Activated T-cell treated with anti-CD3 and anti-CD28 coated beads, Interleukin-2, amount 50 U/mL, for 72 hours (primary cell): ENCODE measurements at places on chromosomes 5 and 9. TPM values are rescaled to one million over a fixed set of nuclear protein-coding genes. Genes with fewer than 3 reads are reported as not detected.

NMUR2 gene
- total RNA-seq = not detected

PCA3 gene
- total RNA-seq = not detected

SLIT3 gene
- 1.7 TPM for total RNA-seq

DNA sequence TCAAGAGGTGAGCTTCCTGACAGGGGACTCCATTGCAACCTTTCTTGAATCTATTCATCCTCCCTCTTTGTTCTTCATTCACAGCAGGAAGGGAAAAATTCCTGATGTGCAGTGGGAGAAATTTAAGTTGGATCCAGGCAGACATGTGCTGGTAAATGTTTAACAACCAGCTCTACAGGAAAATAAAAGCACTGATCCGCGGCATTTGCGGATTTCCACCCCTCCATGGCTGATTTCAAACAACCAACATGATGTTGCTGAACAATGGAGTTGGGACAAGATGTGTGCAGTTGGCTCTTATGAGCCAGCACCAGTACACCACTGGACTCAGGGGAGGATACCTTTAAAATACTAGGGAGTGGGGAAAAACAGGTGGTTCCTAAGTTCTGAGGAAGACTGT, 47.0 kb downstream of the SPRY4 start:
- DNase-seq = no peak
- no peaks in the 10 kb centered on the region for H3K4me1 ChIP-seq
- H3K4me3 ChIP-seq = no peak overlapping the region
- H3K27ac ChIP-seq = no peak overlapping the region

DNA sequence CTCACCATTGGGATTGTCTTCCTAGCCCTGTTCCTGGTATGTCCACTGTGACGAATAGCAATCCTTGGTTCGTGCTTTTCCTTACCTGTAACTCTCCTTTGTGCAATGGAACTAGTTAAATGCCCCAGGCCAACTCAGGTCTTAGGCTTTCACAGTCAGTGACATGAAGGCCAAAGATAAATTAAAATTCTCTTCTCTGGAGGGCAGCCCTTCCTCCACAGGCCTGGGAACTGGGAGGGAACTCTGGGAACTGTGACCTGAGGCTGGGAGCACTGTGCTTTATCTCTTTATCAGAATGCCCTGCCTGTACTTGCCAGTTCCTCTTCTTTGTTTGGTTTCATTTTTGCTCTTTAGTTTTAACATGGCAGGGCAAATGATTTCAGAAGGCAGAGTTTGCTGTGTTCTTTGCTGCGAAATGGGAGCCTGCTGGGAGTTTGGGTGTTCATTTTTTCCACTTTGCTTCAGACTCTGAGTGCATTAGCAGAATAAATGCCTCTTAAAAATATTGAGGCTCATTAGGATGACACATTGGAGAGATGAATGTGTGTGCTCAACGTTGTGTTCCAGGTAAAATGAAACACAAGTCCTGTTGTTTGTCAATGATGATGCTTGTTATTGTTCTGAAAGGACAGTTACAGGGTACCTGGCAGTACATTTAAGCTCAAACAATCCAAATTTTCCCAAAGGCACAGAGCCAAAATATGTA, 118.1 kb downstream of the NUDT12 start:
- H3K4me3 ChIP-seq = no peak overlapping the region
- peaks cover 3% of the 10 kb centered on the region for H3K36me3 ChIP-seq
- H3K27ac ChIP-seq = no peak overlapping the region
- peaks cover 6% of the 10 kb centered on the region for H3K27me3 ChIP-seq
- no peak for DNase-seq

GRCh38 chr5:43020399-43020746, 19.7 kb downstream of the ANXA2R start:
- DNase-seq = no peak
- H3K4me3 ChIP-seq = peak overlapping the region; percentile 86
- peaks cover 32% of the 10 kb centered on the region for H3K4me1 ChIP-seq
- H3K36me3 ChIP-seq = peaks cover 3% of the 10 kb centered on the region
- H3K27me3 ChIP-seq = no peaks in the 10 kb centered on the region
- peak overlapping the region; percentile 98 for H3K27ac ChIP-seq

- H3K4me3 ChIP-seq = no peak overlapping the region
- no peaks in the 10 kb centered on the region for H3K4me1 ChIP-seq
- H3K27ac ChIP-seq = no peak overlapping the region
- H3K36me3 ChIP-seq = no peaks in the 10 kb centered on the region
- DNase-seq = no peak
- H3K27me3 ChIP-seq = no peaks in the 10 kb centered on the region
Measured at GRCh38 chr5:97406946-97407676, 224.1 kb upstream of the RIOK2 start.

- no peaks in the 10 kb centered on the region for H3K4me1 ChIP-seq
- H3K36me3 ChIP-seq = no peaks in the 10 kb centered on the region
- no peak for DNase-seq
- H3K4me3 ChIP-seq = no peak overlapping the region
- H3K27ac ChIP-seq = no peak overlapping the region
- no peaks in the 10 kb centered on the region for H3K27me3 ChIP-seq
Measured at GRCh38 chr5:84063041-84063440, 321.6 kb downstream of the EDIL3 start.

GRCh38 chr5:32686799-32687498, 24.2 kb upstream of the NPR3 start:
- peaks cover 8% of the 10 kb centered on the region for H3K36me3 ChIP-seq
- H3K27ac ChIP-seq = no peak overlapping the region
- H3K27me3 ChIP-seq = peaks cover 6% of the 10 kb centered on the region
- H3K4me1 ChIP-seq = no peaks in the 10 kb centered on the region
- H3K4me3 ChIP-seq = no peak overlapping the region

GRCh38 chr9:24614070-24614469, 68.4 kb upstream of the IZUMO3 start:
- no peaks in the 10 kb centered on the region for H3K4me1 ChIP-seq
- H3K36me3 ChIP-seq = no peaks in the 10 kb centered on the region
- no peak for DNase-seq
- no peaks in the 10 kb centered on the region for H3K27me3 ChIP-seq
- no peak overlapping the region for H3K4me3 ChIP-seq

DNA sequence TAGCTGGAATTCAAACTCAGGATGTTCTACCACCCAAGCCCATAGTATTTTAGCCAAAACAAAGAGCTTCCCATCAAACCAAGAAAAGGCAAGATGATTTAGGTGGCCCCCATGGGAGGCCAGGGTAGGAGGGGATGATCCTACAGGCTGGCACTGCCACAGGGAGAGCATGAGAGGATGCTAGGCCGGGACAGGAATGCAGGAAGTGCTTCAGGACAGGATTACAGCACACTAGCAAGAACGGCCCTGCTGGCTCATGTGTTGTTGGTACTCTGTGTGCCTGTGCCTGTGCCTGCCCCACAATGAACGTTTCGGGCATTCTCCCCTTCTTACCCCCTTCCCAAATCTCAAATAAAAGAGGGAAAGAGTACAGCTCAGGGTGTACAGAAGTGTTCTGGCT, 110.7 kb upstream of the TRIM32 start:
- no peak overlapping the region for H3K27ac ChIP-seq
- H3K4me3 ChIP-seq = no peak overlapping the region
- no peaks in the 10 kb centered on the region for H3K4me1 ChIP-seq
